ENCODE measurements at places on chromosomes 3 and 15. TPM values are rescaled to one million over a fixed set of nuclear protein-coding genes. Genes with fewer than 3 reads are reported as not detected.

DNA sequence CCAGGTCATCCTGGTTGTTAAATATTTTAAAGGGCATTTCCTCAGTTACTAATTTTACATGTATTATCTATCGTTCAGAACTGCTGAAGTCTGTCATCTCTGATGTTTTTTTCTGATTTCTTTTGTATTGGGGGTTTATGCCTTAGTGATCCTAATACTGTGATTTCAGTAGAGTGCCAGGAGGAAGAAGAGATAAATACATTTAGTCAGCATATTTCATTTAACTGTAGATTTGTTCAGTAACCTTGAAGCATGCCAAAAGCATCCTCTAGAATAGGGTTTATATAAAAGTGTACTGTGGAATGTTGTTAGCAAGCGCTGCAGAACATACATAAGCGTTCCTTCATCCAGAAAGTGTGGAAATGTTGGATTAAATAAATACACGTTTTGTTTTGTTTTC lies 342.3 kb upstream of the DPPA4 start:
- H3K4me3 ChIP-seq: no peak overlapping the region
- no peaks in the 10 kb centered on the region for H3K36me3 ChIP-seq
- no peaks in the 10 kb centered on the region for H3K27me3 ChIP-seq
- no peak overlapping the region for H3K27ac ChIP-seq

DNA sequence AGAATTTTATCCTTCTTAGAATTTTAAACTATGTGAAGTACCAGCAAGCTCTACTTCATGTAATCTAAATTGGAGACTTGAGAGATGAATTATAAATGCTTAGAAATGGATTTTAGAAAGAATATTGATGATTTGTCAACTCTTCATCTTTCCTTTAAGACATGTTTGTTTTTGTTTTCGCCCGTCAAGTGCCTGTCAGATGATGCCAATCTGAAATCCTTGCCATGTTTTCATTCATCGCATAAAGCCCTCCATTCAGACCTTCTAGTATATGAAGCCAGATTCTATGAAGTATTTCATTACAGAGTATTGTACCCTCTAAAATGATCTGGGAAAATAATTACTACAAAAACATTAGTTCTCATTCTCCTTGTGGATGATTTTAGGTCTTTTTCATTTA lies 223.2 kb upstream of the SOX2 start:
- no peaks in the 10 kb centered on the region for H3K36me3 ChIP-seq
- no peak overlapping the region for H3K4me3 ChIP-seq
- H3K27ac ChIP-seq: no peak overlapping the region
- no peak for DNase-seq

DNA sequence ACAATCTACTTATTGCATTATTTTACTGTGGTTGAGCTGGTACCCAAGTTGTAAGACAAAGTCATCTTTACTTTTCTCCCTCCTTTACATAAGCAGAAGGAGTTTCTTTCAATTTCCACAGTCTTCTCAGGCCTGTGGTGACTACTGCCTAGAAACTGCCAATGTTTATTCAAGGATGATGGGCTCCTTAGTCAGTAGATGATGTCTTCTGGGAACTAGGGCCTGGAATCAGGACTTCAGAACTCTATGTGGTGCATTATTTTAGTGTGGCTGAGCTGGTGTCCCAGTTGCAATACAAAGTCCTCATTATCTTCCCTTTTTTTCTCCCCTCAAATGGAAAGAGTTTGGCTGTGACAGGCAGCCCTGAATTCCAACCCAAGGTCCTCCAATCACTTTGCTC lies 1762.5 kb downstream of the SI start:
- H3K4me3 ChIP-seq: no peak overlapping the region
- DNase-seq: no peak
- no peak overlapping the region for H3K27ac ChIP-seq
- no peaks in the 10 kb centered on the region for H3K27me3 ChIP-seq
- H3K4me1 ChIP-seq: no peaks in the 10 kb centered on the region

The GMNC gene
- polyA plus RNA-seq: not detected

DNA sequence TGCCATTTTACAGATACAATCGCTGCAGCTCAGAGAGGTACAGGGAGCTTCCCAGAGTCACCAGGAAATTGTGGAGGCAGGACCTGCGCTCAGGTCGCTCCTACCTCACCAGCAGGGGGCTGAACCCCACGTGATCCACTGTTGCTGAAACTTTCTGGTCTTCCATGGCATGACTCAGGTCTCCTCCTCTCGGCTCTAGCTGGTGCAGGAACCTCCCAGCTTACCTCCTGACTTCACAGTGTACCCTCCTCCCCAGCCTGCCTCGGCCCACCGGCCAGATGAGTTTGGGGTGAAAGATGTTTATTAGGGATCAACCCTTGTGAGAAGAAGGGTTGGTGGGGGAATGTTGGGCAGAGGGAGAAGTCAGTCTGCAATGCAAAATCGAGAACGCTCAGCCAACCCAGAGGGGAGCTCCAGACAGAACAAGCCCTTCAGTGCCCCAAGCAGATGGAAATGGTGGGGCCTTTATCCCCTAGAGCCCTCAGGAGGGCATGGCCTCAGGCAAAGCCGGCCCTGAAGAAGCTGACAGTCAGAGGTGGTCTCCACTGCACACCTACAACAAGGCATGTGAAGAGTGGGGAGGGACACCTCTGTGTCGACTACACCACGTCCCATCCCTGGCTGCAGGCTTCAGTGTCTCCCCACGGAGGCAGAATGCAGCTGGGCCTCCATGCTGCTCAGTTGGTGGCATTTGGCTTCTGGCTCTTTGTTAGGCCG lies 118.6 kb upstream of the PRR20G start:
- no peak overlapping the region for H3K27ac ChIP-seq
- H3K27me3 ChIP-seq: peaks cover 6% of the 10 kb centered on the region
- H3K36me3 ChIP-seq: no peaks in the 10 kb centered on the region
- no peak for DNase-seq
- no peaks in the 10 kb centered on the region for H3K4me1 ChIP-seq

- no peaks in the 10 kb centered on the region for H3K27me3 ChIP-seq
- no peak overlapping the region for H3K4me3 ChIP-seq
- no peak overlapping the region for H3K27ac ChIP-seq
- DNase-seq: no peak
- no peaks in the 10 kb centered on the region for H3K4me1 ChIP-seq
Observed at GRCh38 chr3:101252307-101252706, 68.1 kb downstream of the IMPG2 start.

DNA sequence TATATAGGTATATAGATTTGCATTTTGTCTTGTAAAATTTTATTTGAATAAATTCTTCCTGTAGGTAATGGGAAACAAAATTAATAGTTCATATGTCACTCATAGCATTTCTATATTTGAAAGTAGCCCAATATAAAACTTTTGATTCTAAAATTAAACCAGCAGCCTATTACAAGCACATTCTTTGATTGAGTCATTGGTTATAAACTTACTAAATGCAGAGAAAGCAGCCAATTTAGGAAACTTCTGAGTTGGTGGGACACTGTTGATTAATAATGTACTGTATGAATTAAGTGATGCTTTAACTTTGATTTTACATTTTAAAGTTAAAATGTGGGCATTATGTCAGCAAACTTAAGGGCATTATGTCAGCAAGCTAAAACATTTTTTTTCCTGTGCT lies 34.5 kb downstream of the NR1D2 start:
- peaks cover 19% of the 10 kb centered on the region for H3K36me3 ChIP-seq
- no peak overlapping the region for H3K4me3 ChIP-seq
- no peak overlapping the region for H3K27ac ChIP-seq
- H3K27me3 ChIP-seq: peaks cover 4% of the 10 kb centered on the region

GRCh38 chr3:115284980-115285379 lies 137.9 kb upstream of the ZBTB20 start:
- DNase-seq: no peak
- no peaks in the 10 kb centered on the region for H3K27me3 ChIP-seq
- no peaks in the 10 kb centered on the region for H3K4me1 ChIP-seq
- no peak overlapping the region for H3K4me3 ChIP-seq

The CDC25A gene
- not detected for polyA plus RNA-seq

Data from immature natural killer cell (primary cell).